CD4-positive, alpha-beta T cell treated with Interleukin-10 for 1 hour (primary cell): ENCODE measurements at places on chromosomes 12 and 14.

- DNase-seq, result peak; percentile 14
These were observed 100.8 kb downstream of the CCER1 start for GRCh38 chr12:90854136-90854689.

GRCh38 chr12:127559349-127560040 lies 707.5 kb upstream of the TMEM132C start:
- peak; percentile 38 for DNase-seq

- DNase-seq, result no peak
These were observed 416.8 kb downstream of the EGLN3 start for GRCh38 chr14:33534104-33534503.

- DNase-seq, result no peak
These were observed 193.8 kb upstream of the NPAS3 start for GRCh38 chr14:32744811-32745445.

- no peak for DNase-seq
These were observed 64.3 kb downstream of the PPP2R5C start for GRCh38 chr14:101825797-101826196.

DNA sequence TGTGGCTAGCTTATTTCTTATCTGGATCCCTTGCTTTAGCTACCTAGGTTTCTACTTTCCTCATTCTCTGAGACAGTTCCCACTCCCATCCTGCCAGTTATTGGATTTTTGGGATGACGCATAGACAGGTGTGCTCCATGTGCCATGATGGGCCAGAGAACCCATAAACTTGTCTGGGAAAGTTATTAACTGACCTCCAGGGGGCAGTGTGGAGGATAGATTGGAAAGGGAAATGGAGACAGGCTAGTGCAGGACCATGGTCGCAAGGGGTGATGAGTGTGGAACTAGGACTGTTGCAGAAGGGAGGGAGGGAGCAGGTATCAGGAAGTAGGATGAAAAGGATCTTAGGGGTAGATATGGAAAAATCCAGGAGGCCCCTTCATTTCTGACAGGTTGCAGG lies 80.3 kb downstream of the ESRRB start:
- DNase-seq, result peak; percentile 19

- no peak for DNase-seq
These were observed 19.7 kb upstream of the YY1 start for GRCh38 chr14:100219126-100219785.

GRCh38 chr12:50440288-50440687 lies 39.6 kb downstream of the LARP4 start:
- DNase-seq, result no peak

GRCh38 chr14:105563347-105563737 lies 37.0 kb downstream of the TMEM121 start:
- DNase-seq, result no peak

DNA sequence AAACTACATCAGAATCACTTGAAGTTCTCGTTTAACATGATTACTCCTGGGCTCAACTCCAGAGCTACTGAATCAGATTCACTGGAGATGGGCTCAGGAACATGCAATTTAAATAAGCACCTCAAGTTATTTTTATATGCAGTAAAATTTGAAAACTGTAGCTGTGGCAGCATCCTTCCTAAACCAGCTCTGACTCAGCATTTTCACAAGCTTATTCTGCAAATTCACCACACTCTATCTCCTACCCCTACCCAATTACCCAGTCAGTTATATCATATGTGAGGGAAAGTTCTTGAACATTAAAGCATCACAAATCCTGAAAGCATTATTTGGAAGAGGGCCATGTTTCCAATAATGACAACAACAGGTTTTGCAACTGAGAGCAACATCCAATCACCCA lies 24.2 kb upstream of the LRRC9 start:
- no peak for DNase-seq

DNA sequence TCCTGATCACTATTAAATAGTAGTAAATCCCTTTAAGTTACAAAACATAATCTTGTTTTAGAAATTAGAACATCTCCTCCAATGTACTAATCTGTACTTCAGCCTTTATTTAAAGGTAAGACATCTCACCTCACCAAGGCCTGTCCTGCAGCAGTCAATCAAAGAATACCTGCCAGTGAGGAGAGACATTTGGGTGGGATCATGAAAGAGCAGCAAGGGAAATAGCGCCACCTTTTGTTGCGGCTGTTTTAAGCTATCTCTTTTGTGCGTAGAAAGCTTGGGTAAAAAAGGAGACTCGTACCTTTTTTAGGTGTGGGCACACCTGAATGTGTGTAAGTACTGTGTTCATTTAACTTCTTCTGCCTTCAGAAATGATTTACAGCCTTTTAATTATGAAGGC lies 117.8 kb upstream of the TMTC1 start:
- no peak for DNase-seq

DNA sequence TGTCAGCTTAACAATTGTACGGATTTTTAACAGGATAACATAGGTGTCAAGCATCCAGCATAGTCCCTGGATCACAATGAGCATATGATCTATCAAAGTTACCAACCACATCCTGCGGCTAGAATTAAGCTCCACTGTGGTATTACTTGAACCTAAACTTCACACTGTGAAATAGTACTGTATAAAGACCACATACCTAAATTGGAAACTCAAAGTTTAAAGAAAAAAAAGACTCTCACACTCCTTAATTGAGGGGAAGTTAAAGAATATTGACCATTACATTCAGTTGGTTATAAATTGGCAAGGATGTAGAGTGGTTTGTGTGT lies 133.0 kb upstream of the PZP start:
- peak; percentile 17 for DNase-seq

GRCh38 chr12:29893002-29893401 lies 109.3 kb upstream of the TMTC1 start:
- DNase-seq, result no peak
